ENCODE measurements at places on chromosomes 6 and 20.

- DNase-seq, result no peak
These were observed 19.1 kb upstream of the PCMTD2 start for GRCh38 chr20:64236137-64237088.

DNA sequence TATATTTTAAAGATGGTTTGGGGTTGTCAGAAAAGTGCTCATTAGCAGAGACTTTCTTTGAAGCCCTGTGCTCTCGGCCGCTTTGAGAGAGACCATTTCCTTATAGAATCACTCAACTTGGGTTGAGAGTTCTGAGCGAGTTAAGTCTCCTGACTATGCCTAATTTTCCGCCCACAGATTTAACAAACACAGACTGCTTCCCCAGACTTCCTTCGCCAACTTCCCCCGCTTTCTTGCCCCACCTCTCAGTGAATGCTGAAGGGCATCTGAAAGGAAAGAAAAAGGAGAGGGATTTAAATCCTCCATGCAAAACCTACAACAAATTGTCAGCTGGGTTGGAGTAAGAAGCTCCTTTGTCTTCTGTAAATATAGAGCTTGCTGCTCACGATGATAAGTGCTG is 224.0 kb downstream of the EYA2 start:
- no peak for DNase-seq

DNA sequence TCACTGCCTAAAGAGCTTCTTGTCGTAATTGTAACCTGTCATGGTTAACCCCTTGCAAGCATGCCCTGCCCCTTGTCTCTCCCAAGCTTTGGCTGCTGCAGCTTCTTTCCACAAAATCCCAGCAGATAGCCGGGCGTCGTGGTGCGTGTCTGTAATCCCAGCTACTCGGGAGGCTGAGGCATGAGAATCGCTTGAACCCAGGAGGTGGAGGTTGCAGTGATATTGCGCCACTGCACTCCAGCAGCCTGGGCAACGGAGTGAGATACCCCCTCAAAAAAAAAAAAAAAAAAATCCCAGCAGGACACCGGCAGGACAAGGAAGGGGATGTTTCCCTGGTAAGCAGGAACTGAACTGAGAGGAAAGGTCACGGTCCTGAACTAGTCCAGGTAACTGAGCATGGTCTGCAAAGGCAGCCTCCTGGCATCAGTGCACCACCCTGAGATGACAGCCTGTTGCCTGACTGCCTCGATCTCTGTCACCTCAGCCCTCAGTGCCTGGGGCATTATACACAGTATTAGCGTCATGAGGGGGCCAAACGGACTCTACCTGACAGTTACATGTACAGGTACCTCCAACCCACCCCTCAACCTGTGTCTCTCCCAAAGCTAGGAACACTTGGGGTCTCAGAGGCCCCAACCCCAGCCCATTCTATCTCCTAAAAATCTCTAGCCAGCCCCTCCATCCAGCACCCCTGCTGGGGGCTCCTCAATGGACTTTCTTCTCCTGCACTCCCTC is 1.8 kb downstream of the LZTS3 start:
- DNase-seq, result no peak

DNA sequence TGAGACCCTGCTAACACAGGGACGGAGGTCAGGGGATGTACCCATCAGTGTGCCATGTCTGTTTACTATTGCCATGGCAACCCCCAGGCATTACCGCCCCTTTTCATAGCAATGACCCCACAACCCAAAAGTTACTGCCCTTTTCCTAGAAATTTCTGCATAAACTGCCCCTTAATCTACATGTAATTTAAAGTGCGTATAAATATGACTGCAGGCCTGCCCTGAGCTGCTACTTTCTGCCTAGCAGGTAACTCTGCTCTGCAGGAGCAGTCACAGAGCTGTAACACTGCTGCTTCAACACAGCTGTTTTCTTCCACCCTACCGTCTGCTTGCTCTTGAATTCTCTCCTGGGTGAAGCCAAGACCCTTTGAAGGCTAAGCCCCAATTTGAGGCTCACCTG is 57.1 kb upstream of the RPS6KA2 start:
- DNase-seq, result no peak

GRCh38 chr20:13259921-13260320 is 38.8 kb downstream of the ISM1 start:
- DNase-seq, result no peak

- no peak for DNase-seq
These were observed 435.0 kb downstream of the HAO1 start for GRCh38 chr20:7505152-7505834.

DNA sequence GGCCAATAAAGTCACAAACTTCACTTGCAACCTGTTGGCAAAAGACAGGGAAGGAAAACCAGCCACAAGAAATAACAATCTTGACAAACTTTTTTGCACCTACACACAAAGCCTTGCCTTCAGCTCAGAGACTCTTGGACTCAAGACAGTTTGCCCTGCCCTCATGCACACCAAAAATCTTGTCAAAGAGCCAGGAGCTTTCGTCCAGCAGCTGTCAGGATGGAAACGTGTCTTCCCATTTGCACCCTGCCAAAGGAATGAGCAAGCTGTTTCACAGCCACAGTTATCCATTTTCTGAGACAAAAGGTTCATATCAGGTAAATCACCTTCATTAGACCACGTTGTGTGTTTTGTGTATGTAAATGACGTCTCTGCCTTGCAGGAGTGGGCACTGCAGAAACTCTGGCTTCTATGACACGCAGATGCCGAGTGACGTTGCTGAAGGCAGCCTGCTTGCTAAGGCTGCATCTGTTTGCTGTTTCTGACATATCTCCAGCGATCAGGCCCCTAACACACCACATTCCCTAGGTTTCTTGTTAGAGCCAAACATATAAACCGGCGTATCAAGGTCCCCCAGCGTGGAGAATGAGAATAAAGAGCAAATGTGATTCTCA is 193.4 kb downstream of the SYNDIG1 start:
- DNase-seq, result no peak

DNA sequence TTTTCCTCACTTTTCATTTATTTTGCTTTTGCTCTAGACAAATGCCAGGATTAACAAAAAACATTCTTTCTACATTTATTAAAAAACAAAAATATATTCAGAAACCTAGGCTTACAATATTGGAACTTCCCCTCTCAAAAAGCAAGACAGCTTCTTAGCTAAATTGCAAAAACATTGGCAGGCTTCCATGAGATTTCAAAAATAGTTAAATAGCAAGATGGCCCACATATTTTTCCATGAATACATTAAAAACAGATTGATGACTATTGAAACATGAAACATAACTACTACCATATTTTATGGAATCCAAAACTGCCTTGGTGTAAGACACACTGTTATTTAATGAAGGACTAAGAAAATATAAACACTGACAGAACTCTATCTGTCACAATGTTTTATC is 92.0 kb downstream of the LY86 start:
- DNase-seq, result peak; percentile 21

DNA sequence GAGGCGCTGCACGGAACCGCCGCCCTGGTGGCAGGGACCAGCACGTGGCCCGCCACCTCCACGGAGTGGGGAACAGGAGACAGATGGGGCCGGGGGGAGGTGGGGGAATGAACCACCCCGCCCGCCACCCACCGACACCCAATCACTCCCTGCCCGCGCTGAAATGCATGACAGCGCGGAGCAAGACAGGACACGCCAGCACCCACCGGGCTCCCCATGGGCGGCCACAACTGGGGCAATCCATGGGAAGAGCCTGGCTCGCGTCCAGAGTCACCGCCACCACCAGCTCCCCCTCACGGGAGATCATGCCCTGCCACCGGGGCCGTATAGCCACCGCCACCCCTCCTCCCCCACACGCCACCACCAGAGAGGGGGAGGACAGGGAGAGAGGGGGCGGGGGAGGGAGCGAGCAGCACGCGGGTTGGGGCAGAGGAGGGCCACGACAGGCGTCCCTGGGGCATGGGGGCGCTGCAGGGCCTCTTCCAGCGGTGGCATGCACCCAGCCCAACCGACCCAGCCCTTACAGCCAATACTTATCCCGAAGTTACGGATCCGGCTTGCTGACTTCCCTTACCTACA is 744.3 kb upstream of the DEFB115 start:
- DNase-seq, result peak; percentile 2

DNA sequence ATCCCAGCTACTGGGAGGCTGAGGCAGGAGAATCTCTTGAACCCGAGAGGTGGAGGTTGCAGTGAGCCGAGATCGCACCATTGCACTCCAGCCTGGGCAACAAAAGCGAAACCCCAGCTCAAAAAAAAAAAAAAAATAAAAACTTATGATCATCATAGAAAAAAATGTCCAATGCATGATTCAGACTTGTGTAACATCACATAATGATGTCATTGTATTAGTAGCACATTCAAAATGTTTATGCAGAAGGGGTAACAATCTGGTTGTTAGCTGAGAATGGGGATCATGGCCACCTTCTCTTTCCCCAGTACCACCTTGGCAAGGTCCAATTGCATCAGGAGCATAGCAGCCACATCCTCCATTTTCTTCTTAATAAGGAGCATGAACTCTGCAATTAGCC is 137.6 kb upstream of the MARCKS start:
- peak; percentile 50 for DNase-seq

DNA sequence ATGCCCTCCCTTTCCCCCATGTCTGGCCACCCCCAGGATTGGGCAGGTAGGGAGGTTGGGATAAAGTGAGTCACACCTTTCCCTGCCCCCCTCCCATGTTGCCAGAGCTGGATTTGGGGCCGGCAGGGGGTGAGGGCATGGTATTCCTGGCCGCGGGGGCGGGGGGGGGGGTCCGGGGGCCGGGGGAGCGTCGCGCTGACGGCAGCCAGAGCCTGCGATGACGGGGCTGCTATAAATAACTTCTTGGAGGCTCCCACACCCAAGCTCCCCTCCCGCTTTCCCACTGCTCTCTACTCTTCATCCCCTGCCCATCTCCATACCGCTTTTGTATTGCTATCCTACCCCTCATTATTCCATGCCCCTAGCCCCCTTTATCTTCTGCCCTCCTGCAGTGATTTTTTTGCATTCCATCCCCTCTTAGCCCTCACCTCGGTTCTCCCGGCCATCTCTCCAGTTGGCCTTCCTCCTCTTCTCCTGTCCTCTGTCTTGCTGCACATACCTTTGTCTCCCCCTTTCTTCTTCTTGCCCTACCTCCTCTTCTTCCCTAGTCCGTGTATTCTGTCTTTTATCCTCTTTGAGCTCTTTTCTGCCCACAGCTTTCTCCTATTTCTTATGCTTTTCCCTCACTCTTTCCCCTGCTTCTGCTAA is 13.8 kb downstream of the SYNGAP1 start:
- DNase-seq, result peak; percentile 43

GRCh38 chr6:81130061-81130460 is 622.4 kb downstream of the TENT5A start:
- no peak for DNase-seq

DNA sequence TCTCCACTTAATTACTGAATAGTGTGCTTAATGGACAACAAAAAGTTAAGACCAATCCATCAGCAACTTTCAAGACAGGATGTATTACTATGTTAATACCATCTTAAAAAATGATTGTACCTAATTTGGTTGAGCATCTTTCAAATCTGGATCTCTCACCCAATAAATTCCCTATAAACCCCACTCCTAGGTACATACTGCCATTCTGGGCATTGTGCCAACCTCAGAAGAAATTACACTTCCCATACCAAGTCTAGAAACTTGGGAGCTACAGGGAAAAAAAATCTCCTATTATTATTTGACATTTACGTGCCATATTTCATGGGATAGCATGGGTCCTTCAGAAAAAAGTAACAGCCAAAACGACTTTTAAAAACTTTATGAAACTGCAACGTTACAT is 5.1 kb downstream of the SYNCRIP start:
- DNase-seq, result no peak

DNA sequence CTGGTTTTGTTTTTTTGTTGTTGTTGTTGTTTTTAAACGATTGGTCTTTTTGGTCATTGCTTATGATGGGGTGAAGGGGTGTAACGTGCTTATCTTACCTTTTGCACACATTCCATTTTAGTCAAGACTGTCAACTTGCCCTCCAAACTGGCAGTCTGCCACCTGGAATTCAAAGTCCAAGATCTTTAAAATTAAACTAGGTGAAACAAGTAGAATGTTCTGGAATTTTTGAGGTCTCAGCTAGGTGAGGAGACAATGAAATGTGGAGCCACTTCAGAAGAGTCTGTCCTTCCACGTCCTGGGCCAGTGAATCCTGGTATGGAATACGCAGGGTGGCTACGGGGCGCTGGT is 344.6 kb downstream of the ZFAND3 start:
- no peak for DNase-seq

DNA sequence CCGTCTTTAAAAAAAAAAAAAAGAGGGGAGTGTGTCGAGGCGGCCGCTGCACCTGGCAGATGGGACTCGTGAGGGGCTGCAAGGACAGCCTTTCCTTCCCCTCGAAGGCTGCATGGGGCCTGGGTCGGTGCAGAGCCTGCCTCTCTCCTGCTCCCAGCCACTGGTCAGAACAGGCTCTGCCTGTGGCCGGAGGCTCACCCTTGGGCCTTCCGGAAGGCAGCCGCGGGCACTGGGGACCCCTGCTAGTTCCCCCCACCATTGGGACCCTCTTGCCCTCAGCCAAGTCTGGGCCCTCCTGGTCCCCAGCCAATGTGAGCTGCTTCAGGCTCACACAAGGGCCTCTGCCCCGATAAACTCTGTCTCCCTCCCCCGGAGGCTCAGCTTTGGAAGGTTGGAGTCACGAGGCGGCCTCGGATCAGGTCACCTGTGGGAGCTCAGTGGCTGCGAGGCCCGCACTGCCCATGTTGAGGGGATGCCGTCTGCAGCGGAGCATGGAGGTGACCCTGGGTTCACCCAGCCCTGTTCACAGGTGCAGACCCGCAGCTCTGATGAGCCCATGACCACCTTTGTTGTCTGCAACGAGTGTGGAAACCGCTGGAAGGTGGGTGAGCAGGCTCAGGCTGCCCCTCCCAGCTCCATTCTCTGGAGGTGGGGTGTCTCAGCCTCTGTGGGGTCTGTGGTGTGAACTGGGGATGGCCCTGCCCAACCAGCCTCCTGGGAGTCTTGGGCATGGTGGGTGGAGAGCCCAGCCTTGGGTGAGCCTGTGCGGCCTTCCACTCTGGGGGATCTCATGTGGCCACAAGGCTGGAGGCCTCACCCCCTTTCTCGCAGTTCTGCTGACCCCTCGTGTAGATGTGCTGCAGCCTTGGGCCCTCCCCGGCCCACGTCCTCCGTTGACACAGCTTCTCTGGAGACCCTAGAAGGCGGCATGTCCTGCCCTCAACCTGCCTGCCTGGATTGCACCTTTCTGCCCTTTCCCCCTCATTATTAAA is 7.7 kb downstream of the RGS19 start:
- DNase-seq, result no peak

DNA sequence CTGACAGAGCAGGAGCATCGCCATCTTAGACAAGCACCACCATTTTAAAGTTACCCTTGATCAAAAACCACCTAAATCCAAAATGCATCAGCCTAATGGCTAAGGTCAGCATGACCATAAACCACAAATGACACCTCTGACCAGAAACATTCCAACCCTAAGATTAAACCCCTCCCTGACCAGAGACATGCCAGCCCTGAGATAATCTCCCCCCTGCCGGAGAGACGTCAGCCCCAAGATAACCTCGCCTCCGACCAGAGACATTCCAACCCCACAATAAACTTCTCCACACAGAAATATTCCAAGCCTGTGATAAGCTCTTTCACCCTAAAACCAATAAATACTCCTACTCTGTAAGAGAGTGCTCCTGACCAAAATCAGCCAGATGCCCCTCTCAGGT is 53.5 kb downstream of the PXDC1 start:
- DNase-seq, result peak; percentile 77

All from choroid plexus epithelial cell (primary cell).